Prostate gland (tissue), 2 donors: ENCODE measurements at places on chromosomes 12 and 14.

GRCh38 chr14:68552602-68553001, 240.3 kb downstream of the ZFP36L1 start:
- no peak for DNase-seq

GRCh38 chr12:49948866-49949845, 1.4 kb upstream of the AQP2 start:
- DNase-seq = no peak

- no peak for DNase-seq
Observed at GRCh38 chr14:102103062-102103695, 16.3 kb upstream of the HSP90AA1 start.

DNA sequence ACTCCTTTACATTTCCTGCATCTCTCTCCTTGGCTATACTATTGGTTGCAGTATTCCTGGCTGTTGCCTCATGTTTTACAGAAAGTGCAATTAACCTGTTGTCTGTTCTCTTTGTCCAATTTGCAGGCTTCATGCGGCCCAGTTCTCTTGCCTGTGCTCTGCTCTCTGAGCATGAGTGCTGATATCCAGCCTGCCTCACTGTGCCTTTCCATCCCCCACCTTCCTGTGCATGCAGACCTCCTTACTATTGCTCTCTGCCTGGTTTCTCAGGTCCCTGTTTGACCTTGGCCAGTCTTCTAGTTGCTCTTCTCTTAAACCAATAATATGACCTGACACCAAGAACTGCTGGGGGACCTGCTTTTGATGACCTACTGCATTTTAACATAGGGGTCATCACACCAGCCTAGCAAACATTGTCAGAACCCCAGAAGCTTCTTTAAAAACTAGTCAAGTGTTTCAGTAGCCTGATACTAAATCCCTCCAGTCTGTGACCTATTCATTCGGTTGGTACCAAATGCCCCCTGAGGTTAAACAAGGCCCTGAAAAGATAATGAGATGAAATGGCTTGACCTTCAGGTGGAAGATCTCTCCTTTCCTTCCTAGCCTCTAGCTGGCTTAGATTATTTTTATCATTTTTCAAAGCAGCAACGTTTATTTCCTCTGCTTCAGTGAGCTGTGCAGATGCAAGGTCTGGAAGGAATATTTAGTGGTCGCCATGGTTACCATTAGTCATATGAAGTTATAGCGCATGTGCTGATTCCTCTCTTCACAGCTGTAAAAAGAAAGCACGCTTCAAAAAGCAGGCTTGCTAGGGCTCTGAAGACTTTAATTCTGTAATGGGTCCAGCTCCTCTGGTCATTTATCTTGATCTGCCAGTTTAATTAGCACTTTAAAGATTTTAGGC, 216.5 kb downstream of the PHLDA1 start:
- DNase-seq = no peak

GRCh38 chr12:116432314-116432750, 126.8 kb upstream of the MAP1LC3B2 start:
- DNase-seq = no peak
